Umbilical cord (tissue), 2 donors: ENCODE measurements at places on chromosomes 7 and 10.

GRCh38 chr7:70520611-70521010 is 611.3 kb upstream of the GALNT17 start:
- no peak for DNase-seq

DNA sequence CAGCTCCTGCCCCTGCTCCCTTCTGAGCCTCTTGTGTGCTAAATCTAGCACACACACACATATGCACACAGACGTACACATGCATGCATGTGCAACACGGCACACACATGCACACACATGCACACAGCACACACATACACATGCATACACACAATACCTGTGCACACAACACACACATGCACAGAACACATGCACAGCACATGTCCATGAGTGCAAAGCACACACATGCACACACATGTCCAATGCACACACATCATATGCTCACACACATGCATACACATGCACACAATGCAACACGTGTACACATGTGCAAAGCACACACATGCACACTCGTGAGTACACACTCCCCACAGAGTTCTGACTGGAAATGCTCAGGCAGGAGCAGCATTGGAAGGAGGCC is 115.0 kb downstream of the WDR37 start:
- DNase-seq = no peak

- DNase-seq = peak; percentile 27
Observed at GRCh38 chr7:140209866-140210609, 33.3 kb upstream of the KDM7A start.

DNA sequence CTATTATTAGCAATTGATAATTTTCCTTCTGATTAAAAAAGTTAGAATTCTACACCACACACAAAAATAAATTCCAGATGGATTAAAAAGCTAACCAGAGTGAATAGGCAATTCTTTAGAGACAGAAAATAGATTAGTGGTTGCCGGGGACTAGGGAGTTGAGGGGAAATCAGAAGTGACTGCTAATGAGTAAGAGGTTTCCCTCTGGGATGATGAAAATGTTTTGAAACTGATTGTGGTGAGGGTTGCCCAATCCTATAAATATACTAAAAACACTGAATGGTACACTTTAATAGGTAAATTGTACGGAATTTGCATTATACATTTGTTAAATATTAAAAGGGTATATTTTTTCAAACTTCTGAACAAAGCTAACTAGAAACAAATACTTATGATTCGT is 214.9 kb downstream of the GPAM start:
- DNase-seq = no peak

DNA sequence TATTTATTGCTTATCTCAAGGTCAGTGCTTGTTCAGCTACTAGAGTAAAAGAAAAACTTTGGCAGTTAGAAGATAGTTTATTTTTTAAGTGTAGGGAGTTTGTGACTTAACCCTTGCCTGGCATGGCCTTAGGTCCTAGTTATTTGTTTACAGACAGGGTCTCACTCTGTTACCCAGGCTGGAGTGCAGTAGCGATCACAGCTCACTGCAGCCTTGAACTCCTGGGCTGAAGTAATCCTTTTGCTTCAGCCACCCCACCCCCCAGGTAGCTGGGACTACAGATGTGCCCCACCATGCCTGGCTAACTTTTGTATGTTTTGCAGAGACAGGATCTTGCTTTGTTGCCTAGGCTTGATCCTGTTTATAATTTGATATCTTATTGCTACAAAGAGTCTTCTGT is 4.2 kb downstream of the ANLN start:
- DNase-seq = no peak

- peak; percentile 61 for DNase-seq
Observed at GRCh38 chr7:21912305-21912704, 33.4 kb downstream of the CDCA7L start.

DNA sequence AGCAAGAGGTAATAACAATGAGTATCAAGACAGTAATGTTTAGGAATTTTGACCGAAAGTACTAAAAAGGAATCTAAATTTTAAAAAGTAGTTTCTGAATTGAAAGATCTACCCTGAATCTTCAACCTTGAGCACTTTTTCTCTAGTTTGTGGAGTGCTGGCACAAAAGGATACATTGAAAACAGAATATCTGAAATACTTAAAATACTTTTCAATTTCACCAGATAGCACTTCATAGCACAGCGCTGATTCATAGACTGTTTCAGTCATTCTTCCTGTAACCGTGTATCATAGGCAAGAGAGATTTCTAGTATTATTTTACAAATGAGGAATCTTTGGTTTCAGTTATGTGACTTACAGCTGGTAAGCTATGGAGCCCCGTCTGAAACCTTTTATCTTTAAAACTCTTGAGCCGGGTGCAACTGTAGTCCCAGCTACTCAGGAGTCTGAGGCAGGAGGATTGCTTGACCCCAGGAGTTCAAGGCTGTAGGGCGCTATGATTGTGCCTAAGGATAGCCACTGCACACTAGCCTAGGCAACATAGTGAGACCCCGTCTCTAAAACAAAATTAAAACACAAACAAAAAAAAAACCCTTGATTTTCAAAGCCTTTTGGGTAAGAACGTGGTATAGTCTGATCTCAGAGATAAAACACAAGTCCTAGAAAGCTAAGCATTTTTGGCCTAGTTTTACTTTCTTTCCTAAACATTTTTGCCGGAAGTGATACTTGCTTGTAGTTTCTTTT is 35.1 kb downstream of the FHIP2A start:
- peak; percentile 59 for DNase-seq

- DNase-seq = no peak
Observed at GRCh38 chr10:50291261-50291850, 40.0 kb upstream of the ASAH2 start.

DNA sequence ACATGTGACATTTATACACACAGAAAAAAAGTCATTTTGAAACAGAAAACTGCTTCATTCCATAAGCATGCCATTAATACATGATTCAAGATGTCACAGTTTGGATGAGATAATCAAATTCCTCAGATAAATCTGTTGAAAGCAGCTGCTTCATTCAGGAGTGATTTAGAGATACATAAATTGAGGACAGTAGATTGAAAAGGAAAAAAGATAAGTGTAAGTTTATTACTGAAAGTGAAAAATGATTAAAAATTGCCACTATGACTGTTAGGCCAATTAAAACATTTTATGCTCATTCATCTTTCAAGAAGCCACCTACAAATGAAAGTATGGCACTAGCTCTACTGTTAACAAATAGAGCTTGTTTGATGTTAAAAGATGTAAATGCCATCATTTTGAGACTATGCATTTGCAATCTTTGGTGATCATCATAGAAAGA is 136.9 kb upstream of the CDK6 start:
- peak; percentile 2 for DNase-seq

- DNase-seq = peak; percentile 16
Observed at GRCh38 chr10:23914641-23915040, 294.3 kb upstream of the KIAA1217 start.

GRCh38 chr10:24168258-24169170 is 40.4 kb upstream of the KIAA1217 start:
- DNase-seq = peak; percentile 20
